ENCODE measurements at places on chromosomes 4 and X.

DNA sequence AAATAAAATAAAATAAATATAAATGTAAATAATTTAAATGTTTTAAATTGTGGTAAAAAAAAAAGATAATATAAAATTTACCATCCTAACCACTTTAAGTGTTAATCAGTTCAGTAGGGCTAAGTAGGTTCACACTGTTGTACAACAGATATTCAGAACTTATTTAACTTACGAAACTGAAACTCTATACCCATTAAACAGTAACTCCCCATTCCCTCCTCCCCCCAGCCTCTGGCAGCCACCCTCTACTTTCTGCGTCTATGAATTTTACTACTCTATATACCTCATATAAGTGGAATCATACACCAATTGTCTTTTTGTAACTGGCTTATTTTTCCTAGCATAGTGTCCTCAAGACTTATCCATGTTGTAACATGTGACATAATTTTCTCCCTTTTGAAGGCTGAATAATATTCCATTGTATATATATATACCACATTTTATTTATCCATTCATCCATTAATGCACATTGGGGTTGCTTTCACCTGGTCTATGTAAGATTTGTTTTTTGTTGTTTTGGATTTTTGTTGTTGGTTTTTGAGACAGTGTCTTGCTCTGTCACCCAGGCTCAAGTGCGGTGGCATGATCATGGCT, 32.5 kb upstream of the ELF2 start:
- H3K27me3 ChIP-seq: no peaks in the 10 kb centered on the region
- no peaks in the 10 kb centered on the region for H3K36me3 ChIP-seq
- no peaks in the 10 kb centered on the region for H3K4me1 ChIP-seq
- H3K4me3 ChIP-seq: no peak overlapping the region
- H3K27ac ChIP-seq: no peak overlapping the region
- DNase-seq: no peak

DNA sequence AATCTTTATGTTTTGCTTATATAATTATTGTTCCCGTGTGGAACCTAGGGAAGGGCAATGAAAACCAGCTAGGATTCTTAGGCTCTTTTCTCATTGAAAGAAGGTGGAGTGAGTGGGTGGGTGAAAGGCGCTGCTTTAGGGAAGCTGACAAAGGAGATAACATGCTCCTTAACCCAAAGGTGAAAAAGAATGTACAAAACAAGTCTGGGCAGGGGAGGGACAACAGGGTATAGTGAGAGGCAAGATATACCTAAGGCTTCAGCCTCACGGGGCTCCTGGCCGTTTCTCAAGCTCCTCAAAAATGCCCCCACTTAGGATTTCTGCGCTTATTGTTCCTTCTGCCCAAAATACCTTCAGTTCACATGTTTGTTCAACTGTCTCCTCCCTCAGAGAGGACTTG, 1.8 kb downstream of the SH2D1A start:
- H3K4me3 ChIP-seq: no peak overlapping the region
- H3K27me3 ChIP-seq: no peaks in the 10 kb centered on the region
- no peak for DNase-seq
- no peak overlapping the region for H3K27ac ChIP-seq
- H3K4me1 ChIP-seq: no peaks in the 10 kb centered on the region

DNA sequence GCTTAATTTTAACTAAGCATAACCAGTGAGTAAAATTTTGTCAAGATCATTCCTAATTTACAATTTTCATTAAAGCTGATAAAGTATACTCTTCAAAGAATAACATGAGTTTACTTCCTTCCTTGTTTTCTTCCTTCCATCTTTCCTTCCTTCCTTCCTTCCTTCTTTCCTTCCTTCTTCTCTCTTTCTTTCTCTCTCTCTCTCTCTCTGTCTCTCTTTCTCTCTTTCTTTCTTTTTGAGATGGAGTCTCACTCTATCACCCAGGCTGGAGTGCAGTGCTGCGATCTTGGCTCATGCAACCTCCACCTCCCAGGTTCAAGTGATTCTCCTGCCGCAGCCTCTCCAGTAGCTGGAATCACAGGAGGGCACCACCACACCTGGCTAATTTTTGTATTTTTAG, 42.7 kb upstream of the PTPN13 start:
- H3K4me3 ChIP-seq: no peak overlapping the region
- H3K36me3 ChIP-seq: no peaks in the 10 kb centered on the region
- no peak for DNase-seq
- H3K4me1 ChIP-seq: no peaks in the 10 kb centered on the region

GRCh38 chrX:96807318-96807717, 76.4 kb upstream of the RPA4 start:
- H3K36me3 ChIP-seq: no peaks in the 10 kb centered on the region
- no peaks in the 10 kb centered on the region for H3K4me1 ChIP-seq
- no peaks in the 10 kb centered on the region for H3K27me3 ChIP-seq
- no peak overlapping the region for H3K27ac ChIP-seq
- no peak for DNase-seq

DNA sequence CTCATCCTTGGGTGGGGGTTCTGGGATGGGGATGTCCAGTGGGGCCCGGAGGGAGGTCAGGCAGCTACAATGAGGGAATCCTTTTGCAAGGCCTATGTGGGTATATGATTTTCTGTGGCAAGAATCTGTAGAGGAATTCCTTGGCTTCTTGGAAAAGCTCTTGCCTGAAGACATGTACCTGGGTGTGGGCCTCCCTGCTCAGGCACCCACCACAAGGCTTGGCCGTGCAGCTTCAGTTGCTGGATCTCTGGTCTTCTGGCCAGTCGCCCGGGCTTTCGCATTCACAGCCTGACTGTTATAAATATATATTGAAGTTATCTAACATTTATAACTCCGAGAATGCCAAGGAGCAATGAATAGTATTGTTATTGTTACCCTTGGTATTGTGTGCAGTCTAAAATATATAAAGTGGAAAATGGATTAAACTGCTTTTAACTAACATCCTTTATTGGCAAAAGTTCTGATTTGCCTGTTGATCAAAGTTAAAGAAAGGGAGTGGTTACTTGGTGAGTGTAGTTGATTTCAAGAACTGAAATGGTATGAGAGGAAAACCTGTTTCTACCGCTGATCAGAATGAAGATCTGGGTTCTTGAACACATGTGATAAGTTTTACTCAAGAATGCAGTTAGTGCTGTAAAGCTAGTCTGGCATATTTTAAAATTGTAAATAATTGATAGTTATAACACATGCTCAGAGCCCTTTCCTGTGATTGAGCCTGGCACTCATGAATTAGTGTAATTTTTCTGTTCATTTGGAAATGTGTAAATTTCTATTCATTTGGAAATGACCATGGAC, 36.0 kb downstream of the PTTG2 start:
- no peaks in the 10 kb centered on the region for H3K36me3 ChIP-seq
- H3K27me3 ChIP-seq: no peaks in the 10 kb centered on the region
- DNase-seq: no peak
- peak overlapping the region; percentile 83 for H3K27ac ChIP-seq

DNA sequence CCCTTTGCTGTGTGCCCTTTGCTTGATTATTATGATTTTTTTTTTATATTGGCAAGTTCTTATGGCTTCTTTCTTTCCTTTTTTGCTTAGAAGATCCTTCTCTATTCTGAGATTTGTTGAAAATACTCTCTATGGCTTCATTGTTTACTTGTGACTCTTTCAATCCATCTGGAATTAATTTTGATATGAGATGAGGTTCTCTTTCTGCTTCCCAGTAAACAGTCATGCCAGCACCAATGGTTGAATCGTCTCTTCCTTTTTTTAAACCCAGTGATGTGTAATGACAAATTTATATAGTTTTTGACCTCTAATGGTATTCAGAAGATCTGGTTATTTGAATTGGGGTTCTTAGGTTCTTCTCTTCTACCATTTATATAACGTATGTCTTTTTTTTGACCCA, 121.8 kb downstream of the ARHGAP10 start:
- no peak for DNase-seq
- H3K27me3 ChIP-seq: no peaks in the 10 kb centered on the region
- no peak overlapping the region for H3K4me3 ChIP-seq
- no peak overlapping the region for H3K27ac ChIP-seq
- H3K36me3 ChIP-seq: no peaks in the 10 kb centered on the region

DNA sequence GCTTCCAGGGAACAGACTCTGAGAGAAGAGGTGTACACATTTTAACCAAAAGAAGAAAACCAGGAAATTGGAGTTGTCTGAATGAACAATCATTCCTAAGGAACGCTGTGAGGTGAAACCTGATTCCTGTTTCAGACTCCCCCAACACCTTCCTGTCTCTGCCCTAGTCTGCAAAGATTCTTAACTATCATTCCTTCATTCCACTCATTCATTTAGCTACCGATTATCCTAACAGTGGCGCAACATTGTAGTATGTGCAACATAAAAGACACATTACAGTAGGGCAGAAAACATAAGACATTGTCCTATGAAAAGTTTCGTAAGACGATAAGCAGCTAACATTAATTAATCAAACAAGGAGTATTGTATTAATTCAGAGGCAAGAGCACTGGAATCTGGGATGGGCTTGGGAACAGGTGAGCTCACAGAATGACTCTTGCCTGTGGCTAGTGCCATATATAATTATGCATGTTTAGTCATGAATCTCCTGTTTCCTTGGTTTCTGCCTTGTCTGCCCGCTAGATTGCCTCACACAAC, 23.8 kb upstream of the ADH7 start:
- H3K36me3 ChIP-seq: no peaks in the 10 kb centered on the region
- no peaks in the 10 kb centered on the region for H3K27me3 ChIP-seq
- H3K4me1 ChIP-seq: no peaks in the 10 kb centered on the region
- no peak overlapping the region for H3K27ac ChIP-seq
- H3K4me3 ChIP-seq: no peak overlapping the region

Data from aorta (tissue), 5 donors.